GM12891 (cell line): ENCODE measurements at places on chromosomes 5 and 9.

DNA sequence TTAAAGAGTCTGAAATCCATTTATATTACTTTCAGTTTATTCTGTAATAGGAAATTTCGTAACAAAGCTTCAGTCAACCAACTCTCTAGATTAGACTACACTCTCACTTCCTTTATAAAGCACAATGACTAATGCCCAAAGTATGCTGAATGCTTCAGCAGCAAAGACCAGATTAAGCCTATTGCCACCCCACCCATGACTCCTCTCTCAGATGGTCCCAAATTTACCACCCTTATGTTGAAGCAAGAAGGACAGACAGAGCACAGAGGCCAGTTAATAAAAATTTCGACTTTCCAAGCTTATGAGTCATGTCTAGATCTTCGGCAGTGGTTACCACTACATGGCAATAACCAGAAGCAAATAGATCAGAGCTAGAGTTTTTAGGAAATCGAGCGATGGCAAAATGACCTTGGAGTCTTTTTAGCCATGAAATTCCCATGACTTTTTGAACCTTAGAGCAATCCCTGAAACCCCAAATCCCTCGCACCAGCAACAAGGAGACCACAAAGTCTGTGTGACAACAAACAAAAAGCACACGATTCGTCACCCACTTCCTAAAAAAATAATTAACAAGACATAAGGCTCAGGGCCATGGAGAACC is 287.8 kb upstream of the RASA1 start:
- DNase-seq: no peak

- DNase-seq: no peak
Observed at GRCh38 chr5:164809821-164810220, 1304.4 kb downstream of the MAT2B start.

GRCh38 chr9:115135821-115136778 is 18.1 kb upstream of the TNC start:
- DNase-seq: no peak

DNA sequence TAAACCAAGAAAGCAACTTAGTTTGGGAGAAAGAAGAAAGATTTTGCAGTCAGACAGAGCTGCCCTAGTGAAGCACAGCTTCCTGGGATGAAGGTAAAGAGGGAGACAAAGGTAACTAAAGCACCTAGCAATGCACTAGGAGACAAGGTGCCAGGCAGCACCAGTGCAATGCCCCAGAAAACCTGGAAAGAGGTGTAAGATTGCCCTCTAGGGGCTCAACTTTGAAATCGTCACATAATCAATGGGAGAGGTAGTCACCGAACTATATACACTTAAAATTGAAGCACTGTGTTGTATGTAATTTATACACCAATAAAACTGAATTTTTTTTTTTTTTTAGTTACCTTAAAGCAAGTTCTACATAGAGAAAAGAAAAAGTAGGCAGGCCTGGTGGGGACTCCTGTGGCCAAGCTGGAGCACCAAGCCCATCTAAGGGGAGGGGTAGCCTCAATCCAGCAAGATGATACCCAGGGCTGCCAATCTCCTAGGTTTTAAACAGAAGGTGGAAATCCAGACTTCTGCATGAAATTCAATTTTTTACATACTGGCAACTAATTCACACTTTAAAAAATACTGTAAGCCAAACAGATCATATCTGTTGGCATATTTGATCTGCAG is 48.2 kb downstream of the CDK5RAP2 start:
- DNase-seq: no peak

DNA sequence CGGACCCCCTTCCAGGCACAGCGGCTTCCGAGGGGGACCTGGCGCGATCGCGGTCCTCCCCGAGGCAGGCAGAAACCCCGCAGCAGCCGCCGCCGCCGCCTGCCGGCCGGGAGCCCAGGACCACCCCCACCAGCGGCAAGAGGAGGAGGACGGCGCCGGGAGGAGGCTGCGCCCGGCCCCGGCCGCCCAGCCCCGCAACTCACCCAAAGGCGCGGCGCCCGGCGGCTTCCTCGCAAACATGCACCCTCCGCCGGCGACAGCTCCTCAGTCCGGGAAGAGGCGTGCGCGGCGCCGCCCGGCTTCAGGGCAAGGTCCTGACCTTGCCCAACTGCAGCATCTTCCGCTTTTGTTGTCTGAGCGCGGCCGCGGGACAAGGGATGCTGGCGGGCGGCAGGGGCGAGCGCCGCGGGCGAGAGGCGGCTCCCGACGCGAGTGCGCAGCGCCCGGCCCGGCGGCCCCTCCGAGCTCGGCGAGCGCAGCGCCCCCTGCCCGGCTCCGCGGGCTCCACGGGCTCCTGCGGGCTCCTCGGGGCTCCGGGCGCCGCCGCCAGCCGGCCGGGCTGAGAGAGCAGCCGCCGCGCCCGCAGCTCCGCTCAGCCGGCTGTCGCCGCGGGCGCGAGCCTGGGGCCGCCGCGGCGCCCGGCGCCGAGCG is 507 bp downstream of the CTNND2 start:
- no peak for DNase-seq

GRCh38 chr9:112860451-112860850 is 30.2 kb downstream of the SLC46A2 start:
- no peak for DNase-seq

GRCh38 chr5:17121776-17122175 is 95.7 kb upstream of the BASP1 start:
- no peak for DNase-seq

GRCh38 chr5:122182491-122182921 is 53.2 kb downstream of the ZNF474 start:
- no peak for DNase-seq

DNA sequence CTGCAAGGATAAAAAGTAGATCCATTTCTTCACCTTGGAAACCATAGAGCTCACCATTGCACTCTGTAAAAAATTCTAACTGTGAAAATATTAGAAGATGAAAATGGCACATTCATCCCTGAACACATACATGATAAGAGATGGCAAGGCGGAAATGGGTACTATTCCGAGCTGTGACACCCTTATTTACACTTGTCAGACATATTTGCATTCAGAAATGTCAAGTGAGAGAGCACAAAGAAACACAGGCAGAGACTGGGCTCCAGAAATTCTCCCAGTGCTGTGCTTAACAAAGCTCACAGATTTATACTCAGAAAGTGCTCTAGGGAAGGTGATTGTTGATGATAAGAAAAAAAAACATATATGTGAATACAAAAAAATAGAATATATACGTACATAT is 170.3 kb upstream of the PUM3 start:
- DNase-seq: no peak

GRCh38 chr5:163185315-163185714 is 252.1 kb upstream of the CCNG1 start:
- no peak for DNase-seq

- DNase-seq: no peak
Observed at GRCh38 chr5:4544049-4544670, 596.0 kb upstream of the ADAMTS16 start.

DNA sequence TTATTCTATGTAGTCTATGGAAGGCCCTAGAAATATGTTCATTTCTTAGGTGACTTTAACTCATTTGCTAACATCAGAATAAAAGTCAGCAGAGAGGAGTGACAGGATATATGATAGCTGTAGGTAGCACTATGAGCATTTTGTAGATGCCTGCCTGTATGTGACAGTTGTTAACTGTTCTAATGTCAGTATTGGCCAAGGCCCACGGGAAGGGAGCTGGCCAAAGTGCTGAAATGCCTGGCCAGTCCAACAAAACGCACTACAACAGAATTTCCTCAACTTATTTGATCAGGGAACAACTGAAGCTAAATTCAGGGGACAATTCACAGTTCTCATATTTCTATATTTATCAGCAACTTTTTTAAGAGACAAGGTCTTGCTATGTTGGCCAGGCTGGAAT is 20.8 kb downstream of the SV2C start:
- no peak for DNase-seq

GRCh38 chr9:75108571-75108970 is 20.3 kb downstream of the OSTF1 start:
- no peak for DNase-seq

GRCh38 chr9:83431101-83432060 is 106.8 kb downstream of the FRMD3 start:
- DNase-seq: no peak

DNA sequence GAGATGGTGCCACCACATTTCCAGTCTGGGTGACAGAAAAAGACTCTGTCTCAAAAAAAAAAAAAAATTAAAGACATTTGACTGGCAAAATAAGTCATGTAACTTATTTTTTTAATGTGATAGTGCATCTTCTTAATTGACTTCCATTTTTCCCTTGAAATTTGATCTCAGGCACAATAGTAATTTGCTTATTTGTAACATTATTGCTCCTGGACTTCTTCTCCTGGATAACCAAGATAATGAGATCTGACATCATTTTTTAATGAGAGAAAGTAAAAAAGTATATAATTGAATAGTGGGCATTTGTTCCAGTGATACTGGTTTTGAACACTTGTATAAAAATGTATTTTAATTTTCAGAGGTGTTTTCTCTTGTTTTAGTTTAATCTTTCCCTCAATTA is 3.5 kb downstream of the ARHGEF28 start:
- no peak for DNase-seq

GRCh38 chr9:37905131-37905505 is 1.2 kb upstream of the SLC25A51 start:
- no peak for DNase-seq

DNA sequence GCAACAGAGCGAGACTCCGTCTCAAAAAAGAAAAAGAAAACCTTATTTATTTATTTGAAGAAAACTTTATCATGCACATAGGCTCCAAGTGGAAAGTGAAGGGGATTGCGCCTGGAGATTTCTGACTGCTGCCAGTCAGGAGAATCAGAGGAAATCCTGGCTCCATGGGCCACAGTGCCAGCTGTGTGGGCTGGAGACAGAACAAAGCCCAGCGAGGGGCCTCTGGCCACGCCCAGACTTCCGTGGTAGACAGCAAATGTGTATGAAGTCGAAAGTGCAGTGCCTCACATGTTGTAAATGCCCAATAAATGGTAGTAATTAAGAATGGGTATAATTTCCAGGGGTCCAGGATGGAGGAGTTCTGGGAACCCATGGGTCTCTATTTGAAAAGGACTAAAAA is 75.8 kb upstream of the WWC1 start:
- no peak for DNase-seq

DNA sequence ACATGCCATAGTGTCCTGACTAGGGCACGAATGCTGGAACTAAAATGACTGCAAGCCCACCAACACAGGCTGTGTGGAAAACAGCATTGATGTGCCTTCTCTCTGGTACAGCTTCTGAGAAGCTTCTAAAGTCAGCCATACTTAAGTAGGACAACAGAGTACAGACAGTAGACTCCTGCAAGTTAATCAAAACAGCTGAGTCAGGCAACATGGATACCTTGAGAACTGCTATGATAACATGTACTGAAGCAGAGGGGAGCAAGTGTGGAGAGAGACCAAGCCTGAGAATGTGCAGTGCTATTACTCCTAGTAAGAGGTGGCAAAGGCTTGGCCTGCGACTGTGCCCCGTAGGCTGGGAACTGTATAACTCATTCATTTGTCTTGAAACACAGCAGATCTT is 2.5 kb downstream of the ISCA1 start:
- no peak for DNase-seq

GRCh38 chr5:30604648-30605262 is 588.7 kb upstream of the CDH6 start:
- no peak for DNase-seq
